ENCODE measurements at places on chromosomes 11 and 22.

- no peak for DNase-seq
These were observed 338.9 kb upstream of the ANO3 start for GRCh38 chr11:25993016-25993415.

DNA sequence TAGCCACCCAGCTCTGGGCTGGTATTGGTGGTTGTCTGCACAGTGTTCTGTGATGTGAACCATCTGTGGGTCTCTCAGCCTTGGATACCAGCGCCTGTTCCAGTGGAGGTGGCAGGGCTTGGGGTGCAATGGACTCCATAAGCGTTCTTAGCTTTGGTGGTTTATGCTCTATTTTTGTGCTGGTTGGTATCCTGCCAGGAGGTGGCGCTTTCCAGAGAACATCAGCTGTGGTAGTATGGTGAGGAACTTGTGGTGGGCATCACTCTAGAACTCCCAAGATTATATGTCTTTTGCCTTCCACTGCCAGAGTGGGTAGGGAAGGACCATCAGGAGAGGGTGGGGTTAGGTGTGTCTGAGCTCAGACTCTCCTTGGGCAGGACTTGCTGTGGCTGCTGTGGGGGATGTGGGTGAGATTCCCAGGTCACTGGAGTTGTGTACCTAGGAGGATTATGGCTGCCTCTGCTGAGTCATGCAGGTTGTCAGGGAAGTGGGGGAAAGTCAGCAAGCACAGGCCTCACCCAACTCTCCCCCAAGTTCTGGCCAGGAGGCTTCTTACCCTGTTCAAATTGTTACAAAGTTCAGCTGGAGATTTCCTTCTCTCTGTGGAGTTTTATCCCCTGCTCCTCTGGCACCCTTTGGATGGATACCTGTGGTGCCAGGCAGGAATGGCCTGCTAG is 47.2 kb downstream of the MRGPRX2 start:
- DNase-seq, result no peak

DNA sequence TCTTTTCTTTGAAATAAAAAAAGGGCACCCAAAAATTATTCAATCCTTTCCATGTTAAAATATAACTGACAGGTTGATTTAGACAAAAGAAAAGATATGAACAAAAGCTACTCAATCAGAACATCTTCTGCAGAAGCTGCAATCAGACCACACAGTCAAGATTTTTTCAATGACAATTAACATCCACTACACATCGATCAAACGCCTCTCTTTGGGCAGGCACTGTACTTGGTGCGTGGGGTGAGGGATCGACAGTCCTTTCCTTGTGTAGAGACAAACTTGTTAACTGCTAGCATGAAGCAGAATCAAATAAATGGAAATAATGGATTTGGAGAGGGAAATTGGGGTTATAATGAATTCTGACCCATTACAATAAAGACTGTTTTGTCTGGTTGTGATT is 71.2 kb upstream of the SESN3 start:
- DNase-seq, result no peak

- DNase-seq, result no peak
These were observed 11.1 kb upstream of the VPS37C start for GRCh38 chr11:61172356-61172755.

DNA sequence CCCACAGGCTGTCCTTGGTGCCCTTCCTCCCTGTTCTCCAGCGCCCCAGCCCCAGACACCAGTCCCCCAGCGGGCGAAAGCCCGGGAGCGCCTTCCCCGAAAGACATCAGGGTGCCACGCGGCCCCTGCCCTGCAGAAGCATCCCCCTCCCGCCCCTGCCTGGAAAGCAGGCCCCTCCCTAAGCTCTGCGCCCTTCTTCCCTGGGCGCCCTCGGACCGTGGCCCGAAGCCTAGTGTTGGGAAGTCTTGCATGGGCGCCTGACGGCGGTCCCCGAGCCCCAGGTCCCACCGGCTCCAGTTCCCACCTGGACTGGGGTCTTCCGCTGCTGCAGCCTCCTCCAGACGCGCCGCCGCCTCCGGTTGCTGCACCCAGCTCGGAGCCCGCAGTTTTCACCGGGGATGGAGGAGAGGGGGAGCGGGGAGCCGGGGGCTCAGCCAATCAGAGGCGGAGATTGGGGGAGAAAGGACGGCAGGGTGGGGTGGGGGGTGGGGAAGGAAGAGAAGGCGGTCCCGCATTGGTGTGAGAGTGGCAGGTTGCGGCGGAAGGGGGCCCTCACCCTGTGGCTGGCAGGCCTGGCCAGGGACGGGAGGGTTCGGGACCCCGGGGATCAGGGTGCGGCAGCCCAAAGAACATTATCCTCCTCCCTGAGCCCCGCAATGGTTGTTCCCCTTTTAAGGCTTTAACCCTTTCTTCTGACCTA is at the start of gene THY1:
Gene THY1, minus strand, starts transcription at position 364 of the 700 bp plus-strand sequence. CDS start 2,267 bp downstream, outside the sequence.
- DNase-seq, result no peak

GRCh38 chr22:19886605-19887255 is 32.1 kb upstream of the GNB1L start:
- DNase-seq, result peak; percentile 37

DNA sequence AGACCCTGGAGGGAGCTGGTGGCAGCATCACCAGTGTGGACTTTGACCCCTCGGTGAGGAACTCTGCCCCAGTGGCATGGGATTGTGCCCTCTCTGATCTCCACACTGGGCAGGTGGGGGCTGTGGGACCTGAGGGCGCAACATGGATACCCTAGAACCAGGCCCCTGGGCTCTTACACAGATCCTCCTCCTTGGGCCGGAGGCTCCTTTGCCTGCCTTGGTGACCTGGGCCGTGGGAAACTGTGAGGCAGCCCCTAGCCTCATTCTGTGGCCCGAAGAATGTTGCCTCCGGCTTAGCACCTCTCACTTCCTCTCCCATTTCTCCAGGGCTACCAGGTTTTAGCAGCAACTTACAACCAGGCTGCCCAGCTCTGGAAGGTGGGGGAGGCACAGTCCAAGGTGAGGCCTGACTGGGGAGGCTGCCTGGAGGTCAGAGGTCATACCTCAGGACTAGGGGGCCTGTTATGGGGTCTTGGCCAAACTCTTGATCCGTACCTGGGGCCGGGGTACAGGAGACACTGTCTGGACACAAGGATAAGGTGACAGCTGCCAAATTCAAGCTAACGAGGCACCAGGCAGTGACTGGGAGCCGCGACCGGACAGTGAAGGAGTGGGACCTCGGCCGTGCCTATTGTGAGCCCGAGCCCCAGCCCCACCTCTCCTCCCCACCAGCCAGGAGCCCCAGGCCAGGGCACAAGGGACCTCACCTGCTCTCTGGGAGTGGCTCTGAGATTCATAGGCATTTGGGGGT is 12.2 kb downstream of the ATG16L2 start:
- DNase-seq, result no peak

All from non-pigmented ciliary epithelial cell (primary cell).